ENCODE measurements at places on chromosomes 7 and 10.

- no peak for DNase-seq
Observed at GRCh38 chr7:157977306-157977705, 610.3 kb downstream of the PTPRN2 start.

DNA sequence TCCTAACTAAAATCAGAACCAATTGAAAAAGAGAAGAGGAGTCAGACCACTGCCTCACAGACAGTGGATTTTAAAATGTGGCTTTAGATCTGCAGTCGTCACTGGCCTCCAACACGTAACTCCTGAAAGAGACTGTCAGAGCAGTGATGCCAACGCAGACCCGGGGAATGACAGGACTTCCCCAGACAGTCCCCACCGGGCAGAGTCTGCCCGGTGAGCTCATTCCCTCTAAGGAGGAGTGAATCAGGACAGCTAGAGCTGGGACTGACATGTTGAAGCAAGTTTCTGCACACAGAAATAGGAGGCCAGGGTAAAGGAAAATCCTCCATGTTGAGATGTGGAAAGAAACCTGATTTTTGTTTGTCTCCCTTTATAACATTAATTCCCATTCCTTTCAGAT is 105.0 kb downstream of the TES start:
- no peak for DNase-seq

- DNase-seq, result no peak
Observed at GRCh38 chr10:101601541-101601940, 13.4 kb downstream of the DPCD start.

DNA sequence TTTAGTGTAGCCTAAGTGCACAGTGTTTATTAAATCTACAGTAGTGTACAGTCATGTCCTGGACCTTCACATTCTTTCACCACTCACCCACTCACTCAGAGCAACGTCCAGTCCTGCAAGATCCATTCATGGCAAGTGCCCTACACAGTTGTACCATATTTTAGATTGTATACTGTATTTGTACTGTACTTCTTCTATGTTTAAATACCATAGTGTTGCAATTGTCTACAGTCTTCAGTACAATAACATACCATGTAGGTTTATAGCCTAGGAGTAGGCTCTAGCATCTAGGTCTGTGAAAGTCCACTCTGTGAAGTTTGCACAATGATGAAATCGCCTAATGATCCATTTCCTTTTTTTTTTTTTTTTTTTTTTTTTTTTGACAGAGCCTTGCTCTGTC is 12.0 kb downstream of the EEPD1 start:
- no peak for DNase-seq

- no peak for DNase-seq
Observed at GRCh38 chr7:110400411-110400810, 690.5 kb upstream of the LRRN3 start.

DNA sequence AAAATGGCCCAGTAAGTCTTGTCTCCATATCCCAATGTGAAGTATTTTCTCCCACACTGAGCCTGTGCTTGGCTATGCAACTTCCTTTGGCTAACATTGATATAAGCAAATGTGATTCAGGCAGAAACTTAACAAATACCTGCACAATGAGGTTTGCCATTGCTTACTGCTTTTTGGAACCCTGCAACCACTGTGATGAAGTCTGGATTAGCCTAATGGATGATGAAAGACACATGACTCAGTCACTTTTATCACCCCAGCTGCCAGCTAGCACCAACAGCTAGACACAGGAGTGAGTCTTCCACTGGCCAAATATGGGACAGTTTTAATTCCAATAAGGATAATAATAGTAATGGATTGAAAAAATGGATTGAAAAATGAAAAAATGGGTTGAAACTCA is 854.5 kb downstream of the GRM8 start:
- DNase-seq, result no peak

GRCh38 chr10:88664142-88664541 is at the start of gene LIPF:
Gene LIPF (plus strand): TSS chr10:88664442. CDS start chr10:88667298, 2,856 bp downstream.
- no peak for DNase-seq

GRCh38 chr10:121541450-121542120 is 56.7 kb downstream of the FGFR2 start:
- no peak for DNase-seq

DNA sequence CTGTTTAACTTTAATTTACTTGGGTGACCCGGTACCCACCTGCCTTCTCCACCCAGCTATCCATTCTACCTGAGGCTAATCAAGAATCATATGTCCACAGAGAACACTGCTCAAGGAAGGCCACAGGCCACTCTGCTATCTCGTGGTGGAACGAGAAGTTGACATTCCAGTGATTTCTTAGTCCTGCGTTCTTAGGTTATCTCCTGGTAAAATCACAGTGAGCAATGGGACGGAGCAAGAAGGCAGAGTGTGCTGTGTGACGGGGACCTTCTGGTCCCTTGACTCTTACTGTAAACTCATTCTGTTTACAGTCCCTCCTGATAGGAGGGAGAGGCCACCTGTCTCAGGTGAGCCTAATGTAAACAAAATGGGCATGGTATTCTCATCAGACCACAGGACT is 256.6 kb downstream of the TNS3 start:
- DNase-seq, result no peak

- peak; percentile 52 for DNase-seq
Observed at GRCh38 chr10:3955493-3955892, 170.5 kb upstream of the KLF6 start.

- no peak for DNase-seq
Observed at GRCh38 chr7:875476-876076, 778 bp upstream of the GET4 start.

DNA sequence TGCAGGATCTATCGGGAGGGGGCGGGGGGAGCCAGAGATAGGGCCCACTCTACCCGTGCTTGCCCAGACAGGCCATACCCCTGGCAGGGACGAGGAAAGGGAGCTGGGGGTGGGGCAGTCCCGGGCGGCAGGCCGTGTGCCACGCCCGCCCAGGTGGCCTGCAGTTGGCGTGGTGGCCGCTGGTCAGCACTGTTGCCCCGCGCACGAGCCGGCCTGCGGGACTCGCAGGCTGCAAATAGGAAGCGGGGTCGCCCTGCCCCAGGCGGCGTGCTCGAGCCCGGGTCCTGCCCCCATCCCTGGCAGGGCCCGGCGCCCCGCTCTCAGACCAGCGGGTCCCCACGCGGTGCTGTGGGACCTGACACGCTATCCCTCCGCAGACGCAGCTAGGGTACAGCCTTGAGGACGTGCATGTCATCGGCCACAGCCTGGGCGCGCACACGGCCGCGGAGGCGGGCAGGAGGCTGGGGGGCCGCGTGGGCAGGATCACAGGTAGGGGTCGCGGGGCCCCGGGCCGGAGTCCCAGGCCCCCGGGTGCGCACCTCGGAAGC is 6.7 kb downstream of the PNLIPRP2 start:
- DNase-seq, result no peak

GRCh38 chr7:477626-478220 is 41.9 kb downstream of the PDGFA start:
- no peak for DNase-seq

DNA sequence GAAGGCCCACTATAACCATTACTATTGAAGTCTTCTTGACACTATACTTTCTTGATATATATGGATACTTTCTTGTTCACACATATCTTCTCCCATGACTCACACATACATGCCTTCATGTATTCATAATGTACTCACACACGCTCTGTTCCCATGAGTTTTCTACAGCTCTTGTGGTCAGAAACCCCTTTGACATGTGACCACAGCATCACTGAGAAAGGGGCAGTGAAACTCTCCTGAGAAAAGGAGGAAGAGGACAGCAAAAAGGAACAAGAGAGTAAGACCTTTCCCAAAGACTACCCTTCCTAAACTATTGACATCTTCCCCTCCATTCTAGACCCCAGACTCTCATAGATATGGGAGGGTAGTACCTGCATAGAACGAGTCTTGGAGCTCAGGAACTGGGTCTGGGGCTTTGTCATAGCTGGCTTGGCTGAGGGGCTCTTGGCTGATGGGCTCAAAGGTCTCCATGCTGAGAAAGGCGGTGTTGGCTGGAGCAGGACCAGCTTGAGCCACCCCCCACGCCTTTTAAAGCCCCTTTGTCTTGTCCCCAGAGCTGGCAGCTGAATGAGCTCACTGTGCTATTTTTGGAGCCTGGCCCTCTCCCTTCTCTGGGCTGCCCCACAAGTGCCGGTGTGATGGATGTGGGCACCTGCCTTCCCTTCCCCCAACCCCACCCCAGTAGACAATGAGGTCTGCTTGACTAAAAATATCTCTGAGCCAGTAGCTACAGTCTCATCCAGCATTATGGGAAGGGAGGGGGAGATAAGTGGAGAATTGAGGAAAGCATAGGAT is 5.1 kb downstream of the SYNPO2L start:
- DNase-seq, result peak; percentile 81

GRCh38 chr10:117087521-117087920 is 50.5 kb downstream of the VAX1 start:
- no peak for DNase-seq

GRCh38 chr7:47602272-47603004 is 20.5 kb upstream of the TNS3 start:
- no peak for DNase-seq

GRCh38 chr7:71768450-71768849 is 636.5 kb downstream of the GALNT17 start:
- DNase-seq, result no peak

DNA sequence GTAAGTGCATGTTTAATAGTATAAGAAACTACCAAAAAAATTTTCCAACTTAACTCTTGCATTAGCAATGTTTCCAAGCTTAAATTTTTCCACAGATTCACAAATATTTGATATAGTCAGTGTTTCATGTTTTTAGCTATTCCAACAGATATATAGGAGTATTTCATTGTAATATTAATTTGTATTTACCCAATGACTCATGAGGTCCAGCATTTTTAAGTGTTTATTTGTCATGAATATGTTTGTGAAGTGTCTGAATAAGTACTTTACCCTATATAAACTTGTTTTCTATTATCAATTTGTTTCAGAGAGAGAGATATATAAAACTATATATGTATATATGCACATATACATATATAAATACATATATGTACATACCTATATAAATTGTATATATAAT is 71.0 kb downstream of the SEMA3D start:
- no peak for DNase-seq

DNA sequence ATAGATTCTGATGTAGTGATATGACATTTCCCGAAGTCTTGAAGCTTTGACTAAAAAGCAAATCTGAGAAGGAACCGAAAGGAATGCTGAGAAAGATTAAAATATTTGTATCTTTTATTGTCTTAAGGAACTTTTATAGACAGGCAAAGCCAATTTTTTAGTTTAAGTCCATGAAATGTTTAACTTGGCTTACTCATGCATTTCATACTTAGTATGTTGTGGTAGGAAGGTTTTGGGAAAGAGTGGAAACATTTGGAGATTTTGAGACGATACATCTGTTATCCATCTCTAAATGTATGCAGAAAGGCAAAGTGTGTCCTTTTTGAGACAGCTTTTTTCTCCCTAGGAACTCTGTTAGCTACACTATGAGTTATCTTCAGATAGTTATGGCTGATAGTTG is 10.1 kb downstream of the TBC1D12 start:
- DNase-seq, result no peak

GRCh38 chr10:61452151-61452651 is 980 bp downstream of the TMEM26 start:
- peak; percentile 43 for DNase-seq
